H9 (cell line): ENCODE measurements at places on chromosomes 3 and 15.

GRCh38 chr3:121488628-121489027, 57.2 kb downstream of the POLQ start:
- DNase-seq = no peak

GRCh38 chr3:46508850-46509591, 11.2 kb downstream of the RTP3 start:
- DNase-seq = no peak

GRCh38 chr15:41494922-41495735, 1.5 kb downstream of the ITPKA start:
- peak; percentile 63 for DNase-seq

DNA sequence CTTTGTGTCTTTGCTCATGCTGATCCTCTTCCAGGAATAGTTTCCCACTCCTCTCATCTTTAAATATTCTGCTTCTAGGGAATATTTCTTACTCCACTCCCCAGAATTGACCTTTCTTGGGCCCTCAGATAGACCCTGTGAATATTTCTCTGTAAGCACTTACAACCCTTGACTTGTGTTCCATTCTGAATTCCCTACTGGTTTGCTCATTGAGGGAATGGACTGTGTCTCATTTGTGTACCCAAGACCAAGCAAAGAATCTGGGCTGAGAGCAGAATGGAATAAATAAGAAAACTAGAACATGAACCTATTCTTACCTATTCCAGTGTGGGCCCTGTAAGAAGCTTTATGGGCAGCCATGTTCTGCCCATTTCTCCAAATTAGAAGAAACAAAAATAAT, 72.7 kb upstream of the TSPAN3 start:
- no peak for DNase-seq

DNA sequence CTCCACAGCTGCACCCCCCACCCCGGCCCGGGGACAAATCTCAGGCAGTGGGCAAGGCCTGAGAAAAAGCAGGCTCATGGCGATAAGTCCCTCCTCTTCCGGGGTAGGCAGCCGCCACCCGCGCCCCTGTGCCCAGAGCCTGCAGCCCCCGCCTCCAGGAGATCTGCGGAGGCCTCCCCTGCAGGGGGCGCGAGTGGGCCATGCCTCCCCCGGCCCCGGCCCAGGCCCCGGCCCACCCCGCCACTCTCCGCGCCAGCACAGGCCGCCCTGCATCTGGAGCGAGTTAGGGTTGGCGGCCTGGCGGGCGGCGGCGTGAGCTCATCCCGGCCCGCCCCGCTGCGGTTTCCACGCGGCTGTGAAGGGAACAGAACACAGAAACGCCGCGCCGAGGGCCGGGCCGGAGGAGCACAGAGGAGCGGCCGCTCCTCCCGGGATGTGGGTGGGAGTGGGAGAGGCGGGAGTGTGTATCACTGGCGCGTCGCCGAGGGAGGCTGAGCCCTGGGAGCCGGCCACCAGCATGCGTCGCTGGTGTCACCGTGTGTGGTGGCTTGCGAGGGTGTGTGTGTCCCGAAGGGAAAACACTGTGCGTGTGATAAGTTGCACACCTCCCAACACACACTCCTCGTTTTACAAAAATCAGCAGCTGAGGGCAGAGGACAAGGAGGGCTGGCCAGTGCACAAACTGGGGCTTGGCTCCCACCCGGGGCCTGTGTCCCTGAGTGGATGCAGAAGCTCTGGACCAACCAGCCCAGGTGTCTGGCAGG, 17.2 kb downstream of the MYL3 start:
- DNase-seq = peak; percentile 87

GRCh38 chr15:90300988-90301706, 35.7 kb downstream of the NGRN start:
- peak; percentile 94 for DNase-seq

GRCh38 chr3:193730511-193730910, 137.5 kb downstream of the OPA1 start:
- no peak for DNase-seq

GRCh38 chr15:51097553-51098330, 3.0 kb upstream of the TNFAIP8L3 start:
- DNase-seq = no peak

DNA sequence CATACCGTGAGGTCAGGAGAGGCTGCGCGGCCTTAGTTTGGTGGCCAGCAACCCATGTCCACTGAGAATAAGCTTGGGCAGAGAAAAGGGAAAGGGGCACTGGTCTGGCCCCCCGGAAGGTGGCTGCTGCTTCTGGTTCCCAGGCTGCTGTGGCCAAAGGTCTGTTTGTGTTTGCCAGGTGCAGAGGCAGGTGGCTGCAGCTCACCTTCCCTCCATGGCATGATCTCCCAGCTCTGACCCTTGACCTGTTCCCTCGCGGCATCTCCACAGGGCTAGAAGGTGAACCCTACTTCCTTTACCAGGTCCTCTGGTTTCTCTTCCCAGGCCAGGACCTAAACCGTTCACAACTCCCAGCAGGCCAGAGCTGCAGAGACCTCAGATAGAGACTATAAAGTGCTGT, 13.8 kb downstream of the VPS18 start:
- peak; percentile 20 for DNase-seq

DNA sequence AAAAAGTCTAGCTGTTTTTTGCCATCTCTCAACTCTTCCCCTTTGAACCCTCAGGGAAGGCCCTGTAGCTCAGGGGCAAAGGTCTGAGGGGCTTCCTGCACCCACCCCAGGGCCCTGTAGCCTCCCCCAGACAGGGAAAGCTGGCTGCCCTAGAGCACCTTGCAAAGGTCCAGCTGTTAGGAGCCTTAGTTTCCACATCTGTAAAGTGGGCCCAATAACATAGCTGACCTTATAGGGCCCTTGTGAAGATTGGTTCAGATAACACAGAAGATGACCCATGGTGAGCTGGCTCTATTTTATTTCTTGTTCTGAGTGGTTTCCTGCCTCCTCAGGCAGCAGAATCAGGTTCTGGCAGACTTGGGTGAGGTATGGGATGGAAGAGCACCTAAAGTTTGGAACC, 55.2 kb upstream of the SMAD6 start:
- no peak for DNase-seq

DNA sequence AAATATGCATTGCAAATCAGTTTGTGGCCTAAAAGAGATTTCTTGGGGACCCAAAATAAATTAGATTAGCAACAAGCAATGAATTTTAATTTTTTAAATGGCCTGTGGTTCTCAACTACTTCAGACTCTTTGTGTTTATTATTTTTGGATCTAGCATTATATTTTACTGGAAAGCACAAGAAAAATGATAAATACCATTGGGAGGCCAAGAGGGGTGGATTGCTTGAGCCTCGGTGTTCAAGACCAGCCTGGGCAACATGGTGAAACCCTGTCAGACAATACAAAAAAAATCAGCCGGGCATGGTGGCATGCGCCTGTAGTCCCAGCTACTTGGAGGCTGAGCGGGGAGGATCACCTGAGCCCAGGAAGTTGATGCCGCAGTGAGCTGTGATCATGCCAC, 13.6 kb downstream of the LACTB start:
- DNase-seq = no peak

DNA sequence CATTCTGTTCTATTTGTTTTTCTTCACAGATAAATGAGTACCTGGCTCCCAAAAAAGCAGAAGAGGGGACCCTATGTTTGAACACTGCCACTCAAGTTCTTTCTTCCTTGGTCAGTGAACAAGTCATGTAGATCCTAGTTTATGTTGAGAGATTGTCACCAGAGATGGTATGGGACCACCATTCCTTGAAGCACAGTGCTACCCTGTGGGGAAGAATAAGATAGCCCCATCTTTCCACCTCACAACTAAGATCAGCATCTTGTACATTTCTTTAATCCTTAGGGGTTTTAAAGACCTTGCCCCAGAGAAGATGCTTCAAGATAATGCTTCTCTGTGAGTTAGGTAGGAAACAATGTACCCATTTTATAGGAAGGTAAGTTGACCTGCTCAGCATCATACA, 233.5 kb upstream of the WNT5A start:
- DNase-seq = no peak

GRCh38 chr3:30686176-30686575, 79.8 kb downstream of the TGFBR2 start:
- DNase-seq = no peak

DNA sequence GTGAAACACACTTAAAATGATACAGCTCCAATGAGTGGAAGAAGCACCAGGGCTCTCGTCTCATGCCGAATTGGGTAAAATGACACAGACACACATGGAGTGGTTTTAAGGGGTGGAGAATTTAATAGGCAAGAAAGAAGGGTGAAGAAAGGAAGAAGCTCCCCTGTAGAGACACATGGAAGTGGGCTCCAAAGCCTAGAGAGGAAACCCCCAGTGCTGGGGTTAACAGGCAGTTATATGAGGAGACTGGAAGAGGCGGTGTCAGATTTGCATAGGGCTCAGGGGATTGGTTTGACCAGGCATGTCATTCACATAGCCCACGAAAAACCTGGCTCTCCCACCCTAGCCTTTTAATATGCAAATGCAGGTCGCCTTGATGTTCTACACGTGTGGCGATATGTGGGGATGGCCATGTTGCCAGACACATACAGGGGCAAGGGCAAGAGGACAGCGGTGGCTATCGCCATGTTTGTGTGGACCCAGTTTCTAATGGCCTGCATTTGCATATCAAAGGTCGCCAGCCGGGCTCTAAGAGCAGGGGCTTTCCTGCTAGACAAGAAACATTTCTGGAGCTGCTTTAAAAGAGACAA, 1.9 kb upstream of the DPH6 start:
- DNase-seq = peak; percentile 94

DNA sequence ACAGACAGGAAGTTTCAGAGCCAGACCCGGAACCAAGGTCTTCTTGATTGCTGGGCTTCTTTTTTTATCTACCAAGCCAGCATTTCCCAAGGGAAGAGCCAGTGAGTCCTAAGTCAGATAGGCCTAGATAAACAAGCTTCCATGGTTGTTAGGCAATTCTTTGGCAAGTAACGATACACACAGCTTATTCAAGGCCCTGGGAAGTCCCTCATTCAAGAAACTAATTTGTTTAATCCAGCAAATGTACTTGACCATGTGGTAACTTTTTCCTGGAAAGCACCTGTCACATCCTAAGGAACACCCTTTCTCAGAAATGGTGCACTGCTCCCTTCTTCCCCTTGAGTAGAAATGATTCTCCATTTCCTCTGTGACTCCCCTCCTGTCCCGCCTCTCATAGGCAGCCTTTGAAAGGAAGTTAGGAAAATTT, 209.9 kb downstream of the ITPR1 start:
- no peak for DNase-seq

DNA sequence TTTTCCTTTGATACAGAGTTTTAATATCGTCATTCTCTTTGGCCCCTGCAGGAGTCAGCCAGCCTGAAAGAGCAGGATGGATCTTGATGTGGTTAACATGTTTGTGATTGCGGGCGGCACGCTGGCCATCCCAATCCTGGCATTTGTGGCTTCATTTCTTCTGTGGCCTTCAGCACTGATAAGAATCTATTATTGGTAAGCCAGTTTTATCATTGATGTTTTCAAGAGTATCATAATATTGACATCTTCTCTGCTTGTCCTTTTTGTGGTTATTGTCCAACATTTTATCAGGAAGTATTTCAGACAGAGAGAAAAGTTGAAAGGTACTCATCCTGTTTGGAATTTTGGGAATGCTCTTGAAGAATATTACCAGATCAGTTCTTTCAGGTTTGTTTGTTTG, 18.9 kb downstream of the ABHD6 start:
- no peak for DNase-seq

DNA sequence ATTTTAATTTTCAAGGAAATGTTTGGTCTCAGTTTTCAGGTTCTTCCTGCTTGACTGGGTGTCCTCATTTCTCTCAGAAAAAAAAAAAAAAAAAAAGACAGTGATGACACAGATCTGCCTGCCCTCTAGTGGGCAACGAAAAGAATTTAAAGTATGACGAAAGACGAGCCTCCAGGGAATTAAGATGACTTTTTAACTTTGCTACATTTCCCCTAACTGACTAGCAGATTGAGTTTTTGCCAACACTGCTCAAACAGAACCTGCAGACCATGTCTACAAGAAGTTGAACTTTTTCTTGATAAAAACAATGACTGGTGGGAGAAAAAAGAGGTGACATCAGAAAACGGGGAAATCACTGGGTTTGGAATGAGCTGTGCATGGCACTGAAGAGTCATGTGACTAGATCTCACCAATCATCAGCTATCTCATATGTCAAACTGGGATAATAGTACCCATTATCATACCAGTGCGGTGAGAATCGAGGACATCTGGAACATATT, 40.8 kb downstream of the EOMES start:
- peak; percentile 50 for DNase-seq

DNA sequence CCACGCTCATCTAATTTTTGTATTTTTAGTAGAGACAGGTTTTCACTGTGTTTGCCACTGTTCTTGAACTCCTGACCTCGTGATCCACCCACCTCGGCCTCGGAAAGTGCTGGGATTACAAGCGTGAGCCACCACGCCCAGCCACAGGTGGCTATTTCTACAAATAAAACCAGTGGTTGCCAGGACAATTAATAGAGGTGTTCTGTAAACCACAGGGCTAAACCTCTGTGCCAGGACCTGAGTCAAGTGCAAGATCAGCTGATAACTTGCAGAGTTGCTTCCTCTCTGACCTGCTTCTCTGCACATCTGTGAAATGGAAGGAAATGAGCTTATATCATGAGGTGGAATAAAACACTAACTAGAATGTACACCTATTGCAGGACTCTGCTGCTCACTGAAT, 72.8 kb downstream of the CD200R1L start:
- no peak for DNase-seq

GRCh38 chr3:42804831-42805132, 492 bp upstream of the HIGD1A start:
- DNase-seq = no peak

GRCh38 chr3:152211655-152212054, 57.1 kb upstream of the MBNL1 start:
- DNase-seq = no peak

- no peak for DNase-seq
Measured at GRCh38 chr3:5020242-5020722, 41.0 kb downstream of the BHLHE40 start.

GRCh38 chr15:71105444-71105843, 9.8 kb upstream of the THSD4 start:
- DNase-seq = no peak

GRCh38 chr3:127425505-127426443, 137.9 kb upstream of the PRR20G start:
- DNase-seq = peak; percentile 22

GRCh38 chr15:63765338-63765737, 68.4 kb downstream of the HERC1 start:
- DNase-seq = no peak

GRCh38 chr3:64651303-64651702, 36.5 kb downstream of the ADAMTS9 start:
- no peak for DNase-seq
